Right kidney (tissue), 9 donors: ENCODE measurements at places on chromosomes 11 and 22.
A peak's percentile ranks its signal among the peaks of the same experiment; 100 is the strongest.

DNA sequence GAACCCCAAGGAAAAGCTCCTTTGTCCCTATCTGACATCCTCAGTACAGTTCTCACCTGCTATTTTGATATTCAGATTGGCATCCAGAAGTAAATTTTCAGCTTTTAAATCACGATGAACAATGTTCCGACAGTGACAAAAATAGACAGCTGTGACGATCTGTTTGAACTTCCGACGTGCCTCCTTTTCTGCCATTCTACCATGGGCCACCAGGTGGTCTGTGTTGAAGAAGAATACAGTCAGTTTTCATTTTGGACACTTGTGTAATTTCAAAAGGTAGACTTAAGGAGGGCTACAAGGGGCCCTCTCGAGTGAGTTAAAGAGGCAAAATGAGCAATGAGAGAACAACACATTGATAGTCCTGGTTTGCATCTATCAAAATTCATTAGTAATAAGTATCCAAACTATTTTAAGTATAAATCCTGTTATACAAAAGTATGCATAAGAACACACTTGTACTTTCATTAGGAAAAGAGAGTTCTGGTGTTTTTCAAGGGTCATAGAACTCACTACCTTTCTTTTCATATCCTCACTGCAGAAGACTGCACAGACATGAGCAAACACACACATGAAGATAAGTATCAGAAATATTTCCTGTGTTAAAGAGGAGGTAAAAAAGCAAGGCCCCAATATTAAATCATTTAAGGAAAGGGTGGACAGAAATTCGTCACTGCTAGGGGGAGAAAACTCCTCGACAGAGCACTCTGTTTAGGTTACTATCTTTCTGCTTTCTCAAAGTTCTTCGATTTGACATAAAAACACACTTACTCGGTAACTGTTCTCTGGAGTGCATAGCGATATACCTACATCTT lies 89.9 kb upstream of the APOA1 start:
- DNase-seq: no peak

GRCh38 chr11:70507466-70508230 lies 109.3 kb downstream of the CTTN start:
- no peak for DNase-seq

- DNase-seq: no peak
Observed at GRCh38 chr11:123292647-123293046, 97.6 kb upstream of the CLMP start.

DNA sequence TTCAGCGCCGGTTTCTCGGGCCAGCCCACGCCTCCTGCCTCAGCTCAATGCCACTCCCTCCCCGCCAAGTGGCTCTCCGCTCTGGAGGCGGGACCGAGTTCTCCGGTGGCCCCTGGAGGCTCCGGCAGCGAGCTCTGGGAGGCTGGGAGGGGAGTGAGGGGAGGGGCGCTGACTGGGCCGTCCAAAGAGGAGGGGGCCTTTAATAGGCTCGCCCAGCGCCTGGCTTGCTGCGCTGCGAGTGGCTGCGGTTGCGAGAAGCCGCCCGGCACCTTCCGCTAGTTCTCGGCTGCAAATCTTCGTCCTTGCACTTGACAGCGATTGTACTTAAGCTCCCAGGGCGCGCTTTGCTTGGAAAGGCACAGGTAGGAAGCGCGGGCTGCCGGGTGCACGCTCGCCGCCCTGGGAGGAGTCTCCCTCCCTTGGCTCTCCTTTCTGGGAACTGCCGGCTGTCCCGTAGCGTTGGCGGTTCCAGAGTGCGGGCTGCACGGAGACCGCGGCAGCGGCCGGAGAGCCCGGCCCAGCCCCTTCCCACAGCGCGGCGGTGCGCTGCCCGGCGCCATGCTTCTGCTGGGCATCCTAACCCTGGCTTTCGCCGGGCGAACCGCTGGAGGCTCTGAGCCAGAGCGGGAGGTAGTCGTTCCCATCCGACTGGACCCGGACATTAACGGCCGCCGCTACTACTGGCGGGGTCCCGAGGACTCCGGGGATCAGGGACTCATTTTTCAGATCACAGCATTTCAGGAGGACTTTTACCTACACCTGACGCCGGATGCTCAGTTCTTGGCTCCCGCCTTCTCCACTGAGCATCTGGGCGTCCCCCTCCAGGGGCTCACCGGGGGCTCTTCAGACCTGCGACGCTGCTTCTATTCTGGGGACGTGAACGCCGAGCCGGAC lies at the start of gene ADAMTS15:
Gene ADAMTS15 (plus strand): TSS at position 230 of the 894 bp plus-strand sequence. CDS start 329 bp downstream, at position 559.
- peak; percentile 91 for DNase-seq

DNA sequence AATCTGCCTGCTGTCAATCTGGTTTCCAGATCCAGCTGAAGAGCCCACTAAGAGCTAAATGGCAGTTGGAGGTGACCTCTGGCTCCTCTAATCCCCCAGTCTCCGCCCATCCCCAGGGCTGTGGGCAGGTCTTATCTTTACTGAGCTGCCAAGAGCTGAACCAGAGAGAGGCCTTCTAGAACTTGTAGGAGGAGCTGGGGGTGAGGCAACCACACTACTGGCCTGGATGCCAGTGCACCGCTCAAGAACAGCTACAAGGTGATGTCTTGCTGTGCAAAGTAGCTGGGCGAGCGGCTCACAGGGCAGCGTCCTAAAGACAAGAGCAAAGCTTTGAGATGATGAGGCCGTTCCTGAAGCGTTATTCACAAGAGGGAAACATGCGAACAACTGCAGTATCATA lies 374.6 kb downstream of the CTTN start:
- no peak for DNase-seq

DNA sequence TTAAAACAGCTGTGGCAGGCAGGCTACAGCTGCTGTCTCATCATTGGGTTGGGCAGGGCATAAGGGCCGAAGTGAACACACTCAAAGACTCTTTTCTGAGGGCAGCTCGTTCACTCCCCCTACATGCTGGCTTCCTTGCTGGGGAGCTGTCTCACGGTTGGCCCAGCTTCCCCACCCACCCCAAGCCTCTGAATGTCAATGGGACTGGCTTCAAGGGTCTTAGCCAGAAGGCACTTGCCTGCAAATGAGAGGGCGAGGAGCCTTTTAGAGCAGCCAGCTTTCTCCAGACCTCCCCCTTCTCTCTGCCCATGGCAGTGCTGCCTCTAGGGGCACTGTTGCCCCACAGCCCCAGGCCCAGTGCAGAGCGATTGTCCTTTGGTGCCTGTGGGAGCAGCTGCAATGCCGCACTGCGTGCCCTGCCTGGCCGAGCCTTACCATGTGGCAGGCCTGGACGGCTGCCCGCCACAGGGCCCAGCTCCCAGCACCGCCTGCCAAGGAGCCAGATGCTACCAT lies 94.7 kb upstream of the RASSF10 start:
- peak; percentile 60 for DNase-seq

DNA sequence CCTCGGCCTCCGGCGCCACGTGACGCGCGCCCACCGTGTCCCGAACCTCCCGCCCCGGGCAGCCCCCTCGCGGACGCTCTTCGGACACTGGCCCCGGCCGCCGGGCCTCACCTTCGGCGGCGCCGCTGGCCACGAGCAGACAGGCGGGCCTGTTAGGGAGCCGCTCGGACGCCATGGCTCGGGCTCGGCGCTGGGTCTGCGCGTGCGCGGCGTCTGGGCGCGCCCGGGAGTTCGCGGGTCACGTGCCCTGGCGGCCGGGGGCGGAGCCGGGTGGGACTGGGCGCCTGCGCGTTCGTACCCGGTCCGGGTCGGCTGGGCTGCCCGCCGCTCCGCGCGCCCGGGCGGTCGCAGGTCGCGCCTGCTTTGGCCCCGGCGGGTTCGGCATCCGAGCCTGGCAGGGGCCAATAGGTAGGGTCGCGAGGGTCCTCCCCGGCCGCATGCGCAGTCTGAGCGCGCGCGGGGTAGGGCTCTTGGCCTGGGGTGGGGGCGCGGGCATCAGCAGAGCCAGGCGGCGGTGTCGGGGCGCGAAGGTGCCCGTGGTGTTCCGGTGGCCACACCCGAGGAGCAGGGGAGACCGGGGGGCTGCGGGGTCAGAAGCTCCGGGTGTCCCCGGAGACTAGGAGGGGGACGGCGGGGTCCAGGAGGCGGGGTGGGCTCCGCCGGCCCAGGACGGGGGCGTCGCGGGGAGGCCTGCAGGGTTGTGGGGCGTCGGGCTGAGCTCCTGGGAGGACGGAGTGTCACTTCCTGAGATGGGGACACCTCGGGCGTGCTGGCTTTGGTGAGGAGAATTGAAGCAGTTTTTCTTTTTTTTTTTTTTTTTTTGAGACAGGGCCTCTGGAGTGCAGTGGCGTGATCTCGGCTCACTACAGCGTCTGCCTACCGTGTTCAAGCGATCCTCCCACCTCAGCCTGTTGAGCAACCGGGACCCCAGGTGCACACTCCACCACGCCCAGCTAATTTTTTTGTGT lies at the start of gene GATD1:
Gene GATD1 (minus strand): TSS at position 200 of the 968 bp plus-strand sequence. CDS start 25 bp downstream, at position 175.
- peak; percentile 88 for DNase-seq

DNA sequence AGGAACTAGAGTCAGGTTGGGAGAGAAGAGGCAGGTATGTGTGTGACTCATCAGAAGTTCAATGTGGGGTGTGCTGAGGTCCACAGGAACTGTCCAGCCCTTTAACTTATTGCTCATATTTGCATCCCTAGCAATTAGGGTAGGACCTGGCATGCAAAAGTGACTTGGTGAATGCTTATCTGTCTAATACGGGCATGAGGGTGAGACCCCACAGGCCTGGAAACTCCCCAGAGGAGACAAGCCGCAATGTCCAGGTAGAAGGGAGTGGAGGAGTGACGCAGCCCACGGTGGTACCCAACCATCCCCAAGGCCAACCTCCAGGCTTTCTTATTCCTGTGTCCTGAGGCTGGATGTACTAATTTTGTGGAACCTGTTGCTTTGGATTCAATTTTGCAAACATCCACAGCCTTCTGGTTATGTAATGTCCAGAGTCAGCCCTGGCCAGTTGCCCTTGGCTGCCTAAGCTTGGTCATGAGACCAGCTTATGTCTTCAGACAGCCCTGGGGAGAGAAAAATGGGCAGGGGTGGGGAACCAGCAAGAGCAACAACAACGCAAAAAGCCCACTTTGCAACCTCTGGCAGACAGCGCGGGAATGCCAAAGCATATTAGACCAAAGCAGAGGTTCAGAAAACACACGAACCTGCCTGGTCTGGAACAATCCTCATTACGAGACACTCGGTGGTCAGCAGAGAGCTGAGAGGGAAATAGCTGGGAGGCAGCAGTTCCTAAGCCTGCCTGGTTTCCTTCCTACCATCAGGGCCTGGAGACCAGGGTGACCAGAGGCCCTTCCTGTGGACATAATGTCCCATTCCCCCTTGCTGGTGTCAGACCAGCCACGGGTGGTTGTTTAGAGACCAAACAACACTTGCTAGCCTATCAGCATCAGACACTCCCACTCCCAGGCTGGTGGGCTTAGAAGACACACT lies 49.3 kb downstream of the TIMP3 start:
- DNase-seq: no peak

GRCh38 chr11:125200441-125200840 lies 35.9 kb downstream of the PKNOX2 start:
- DNase-seq: no peak

DNA sequence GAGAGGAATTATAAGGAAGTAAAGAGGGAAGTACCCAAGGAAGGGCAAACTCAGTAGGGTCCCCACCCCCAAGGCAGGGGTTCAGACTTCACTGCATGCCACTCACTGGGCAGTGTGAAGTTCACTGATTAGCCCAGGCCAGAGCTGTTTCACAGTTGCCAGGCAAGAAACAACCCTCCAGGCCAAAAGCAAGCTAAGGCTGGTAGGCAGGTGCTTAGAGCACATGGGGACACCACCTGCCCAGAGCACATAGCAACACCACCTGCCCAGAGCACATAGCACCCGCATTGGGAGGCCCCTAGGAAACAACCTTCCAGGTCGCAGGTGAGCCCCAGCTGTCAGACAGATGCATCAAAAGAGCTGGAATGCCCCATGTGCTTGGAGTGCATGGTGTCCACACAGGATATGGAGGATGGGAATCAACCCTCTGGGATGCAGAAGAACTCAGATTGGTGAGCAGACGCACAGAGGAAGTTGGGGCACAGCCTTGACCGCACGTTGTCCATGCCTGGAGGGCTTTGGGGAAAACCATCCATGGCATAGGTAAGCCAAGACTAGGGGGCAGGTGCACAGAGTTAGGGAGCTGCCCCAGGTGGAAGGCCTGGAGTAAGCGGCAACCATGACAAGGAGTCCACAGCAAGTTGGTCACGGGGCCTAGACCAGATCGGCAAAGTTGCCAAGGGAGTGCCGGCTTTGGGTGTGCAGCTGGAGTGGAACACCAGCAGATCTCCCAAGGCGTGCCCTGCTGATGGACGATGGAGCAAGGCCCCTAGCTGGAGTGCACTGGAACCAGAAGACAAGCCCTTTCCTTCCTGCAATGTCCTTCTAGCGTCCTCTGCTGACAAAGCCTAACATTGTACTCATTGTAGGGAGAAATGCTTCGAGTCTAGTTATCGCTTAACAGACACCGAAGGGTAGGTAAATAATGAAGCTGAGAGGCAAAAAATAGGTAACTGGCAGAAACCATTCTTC lies 7.8 kb upstream of the TMEM216 start:
- DNase-seq: no peak

- no peak for DNase-seq
Observed at GRCh38 chr11:58941838-58942237, 2.5 kb downstream of the GLYATL1 start.

DNA sequence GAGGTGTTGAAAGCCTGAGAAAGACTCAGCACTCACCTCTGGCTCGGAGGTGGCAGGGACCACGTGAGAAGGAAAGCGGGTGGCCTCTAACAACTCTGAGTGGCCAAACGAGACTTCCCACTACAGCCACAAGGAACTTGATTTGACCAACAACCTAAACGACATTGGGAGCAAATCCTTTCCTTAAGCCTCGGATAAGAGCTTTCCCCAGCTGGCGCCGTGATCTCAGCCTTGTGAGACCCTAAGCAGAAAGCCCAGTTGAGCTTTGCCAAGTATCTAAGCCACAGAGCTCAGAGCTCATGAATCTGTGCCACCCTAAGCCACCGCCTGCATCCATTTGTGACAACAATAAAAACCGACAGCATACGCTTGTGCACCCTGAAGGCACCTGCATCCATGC lies 636.0 kb downstream of the TBC1D22A start:
- no peak for DNase-seq

DNA sequence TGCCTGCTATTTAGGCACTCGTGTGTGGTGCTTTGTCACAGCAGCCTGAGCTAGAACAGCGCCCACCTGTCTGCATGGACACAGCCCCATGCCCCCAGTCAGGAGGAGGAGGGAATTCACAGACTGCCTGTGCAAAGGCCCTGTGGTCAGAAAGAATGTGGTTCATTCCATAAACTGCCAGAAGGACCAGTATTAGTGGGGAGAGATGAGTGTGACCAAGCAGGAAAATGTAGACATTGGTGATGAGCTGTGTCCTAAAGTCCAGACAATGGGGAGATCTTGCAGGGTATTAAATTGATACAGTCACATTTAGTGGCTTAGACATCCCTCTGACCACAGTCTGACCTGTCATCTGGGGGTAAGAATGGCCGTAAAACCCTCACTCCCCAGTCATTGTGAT lies 83.7 kb upstream of the LINC01488 start:
- no peak for DNase-seq

DNA sequence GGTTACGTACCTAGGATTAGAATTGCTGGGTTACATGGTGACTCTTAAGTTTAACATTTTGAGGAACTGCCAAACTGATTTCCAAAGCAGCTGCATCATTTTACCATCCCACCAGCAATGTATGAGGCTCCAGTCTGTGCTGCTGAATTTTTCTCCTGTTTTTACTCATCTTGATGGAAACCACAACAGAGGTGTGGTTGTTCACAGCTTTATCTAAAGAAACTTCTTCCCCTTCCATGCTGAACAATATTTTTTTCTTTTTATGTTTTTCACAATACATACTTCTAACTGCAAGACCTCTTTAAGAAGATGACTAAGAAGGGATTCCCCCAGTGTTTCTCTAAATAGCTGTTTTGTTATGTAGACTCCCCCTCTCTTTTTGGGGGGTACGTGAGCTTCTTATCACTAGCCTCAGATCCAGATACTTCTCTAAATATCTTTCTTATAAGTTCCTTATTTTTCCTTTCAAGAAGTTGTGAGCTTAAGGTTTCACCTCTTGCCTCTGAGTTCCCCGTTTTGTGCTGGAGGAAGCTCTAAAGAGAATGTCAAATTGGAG lies 24.0 kb downstream of the TCP11L1 start:
- no peak for DNase-seq
